ENCODE measurements at places on chromosomes 7 and 10.

DNA sequence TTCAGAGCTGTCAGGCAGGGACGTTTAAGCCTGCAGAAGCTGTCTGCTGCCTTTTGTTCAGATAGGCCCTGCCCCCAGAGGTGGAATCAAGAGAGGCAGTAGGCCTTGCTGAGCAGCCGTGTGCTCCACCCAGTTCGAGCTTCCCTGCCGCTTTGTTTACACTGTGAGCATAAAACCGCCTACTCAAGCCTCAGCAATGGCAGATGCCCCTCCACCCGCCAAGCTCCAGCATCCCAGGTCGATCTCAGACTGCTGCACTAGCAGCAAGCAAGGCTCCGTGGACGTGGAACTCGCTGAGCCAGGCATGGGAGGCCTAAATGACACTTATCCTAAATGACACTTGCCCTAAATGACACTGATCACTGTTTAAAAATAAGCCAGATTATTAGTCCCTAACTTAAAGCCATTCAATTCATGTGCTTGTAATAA is 6.8 kb upstream of the ASB15 start:
- no peak for ATAC-seq

DNA sequence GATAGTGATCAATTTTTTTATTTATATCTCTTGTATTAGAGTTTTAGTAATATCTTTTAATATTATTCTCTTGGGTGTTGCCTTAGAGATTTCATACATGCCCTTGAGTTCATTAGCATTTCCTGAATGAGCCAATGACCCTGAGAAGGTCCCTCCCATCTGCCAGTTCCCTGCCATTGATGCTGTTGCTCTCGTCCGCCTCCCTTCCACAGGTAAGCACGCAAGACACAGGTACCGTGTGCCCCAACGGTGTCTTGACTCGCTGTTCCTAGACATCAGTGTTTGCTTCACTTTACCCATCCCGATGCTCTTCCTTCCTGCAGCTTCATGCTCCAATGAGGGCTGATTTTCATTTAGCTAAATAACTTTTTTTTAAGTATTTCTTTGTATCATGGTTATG is 19.7 kb upstream of the PWWP2B start:
- no peak for ATAC-seq

DNA sequence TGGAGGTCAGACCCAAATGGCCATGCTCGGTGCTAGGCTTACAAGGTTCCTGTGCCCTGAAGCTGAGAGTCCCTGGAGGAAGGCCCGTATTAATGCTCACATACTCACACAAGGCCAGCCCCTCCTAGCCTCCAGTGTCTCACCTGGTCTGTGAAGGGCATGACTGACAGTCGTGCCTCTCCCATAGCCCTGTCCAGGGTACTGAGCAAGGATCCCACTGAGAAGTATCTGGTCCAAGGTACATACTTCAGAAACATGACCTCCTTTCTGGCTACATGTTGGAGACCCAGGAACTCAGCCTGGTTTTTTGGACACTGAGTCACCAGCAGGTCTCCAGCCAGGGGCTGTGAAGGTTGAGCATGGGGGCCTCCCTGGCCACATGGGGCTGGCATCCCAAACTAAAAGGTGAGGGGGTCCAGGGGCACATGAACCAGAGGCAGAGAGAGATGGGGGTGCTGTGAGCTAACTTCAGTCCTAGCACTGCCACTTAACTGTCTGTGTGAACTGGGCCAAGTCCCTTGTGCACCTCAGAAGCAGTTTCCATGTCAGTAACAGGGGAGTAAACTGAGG is 17.6 kb upstream of the RASGEF1A start:
- ATAC-seq: no peak

- ATAC-seq: peak; percentile 31
These were observed 569 bp downstream of the ZNF316 start for GRCh38 chr7:6637544-6638229.

GRCh38 chr10:62183857-62184795 is 84.5 kb downstream of the RTKN2 start:
- no peak for ATAC-seq

GRCh38 chr7:92781117-92781720 is 55.2 kb downstream of the CDK6 start:
- peak; percentile 75 for ATAC-seq

DNA sequence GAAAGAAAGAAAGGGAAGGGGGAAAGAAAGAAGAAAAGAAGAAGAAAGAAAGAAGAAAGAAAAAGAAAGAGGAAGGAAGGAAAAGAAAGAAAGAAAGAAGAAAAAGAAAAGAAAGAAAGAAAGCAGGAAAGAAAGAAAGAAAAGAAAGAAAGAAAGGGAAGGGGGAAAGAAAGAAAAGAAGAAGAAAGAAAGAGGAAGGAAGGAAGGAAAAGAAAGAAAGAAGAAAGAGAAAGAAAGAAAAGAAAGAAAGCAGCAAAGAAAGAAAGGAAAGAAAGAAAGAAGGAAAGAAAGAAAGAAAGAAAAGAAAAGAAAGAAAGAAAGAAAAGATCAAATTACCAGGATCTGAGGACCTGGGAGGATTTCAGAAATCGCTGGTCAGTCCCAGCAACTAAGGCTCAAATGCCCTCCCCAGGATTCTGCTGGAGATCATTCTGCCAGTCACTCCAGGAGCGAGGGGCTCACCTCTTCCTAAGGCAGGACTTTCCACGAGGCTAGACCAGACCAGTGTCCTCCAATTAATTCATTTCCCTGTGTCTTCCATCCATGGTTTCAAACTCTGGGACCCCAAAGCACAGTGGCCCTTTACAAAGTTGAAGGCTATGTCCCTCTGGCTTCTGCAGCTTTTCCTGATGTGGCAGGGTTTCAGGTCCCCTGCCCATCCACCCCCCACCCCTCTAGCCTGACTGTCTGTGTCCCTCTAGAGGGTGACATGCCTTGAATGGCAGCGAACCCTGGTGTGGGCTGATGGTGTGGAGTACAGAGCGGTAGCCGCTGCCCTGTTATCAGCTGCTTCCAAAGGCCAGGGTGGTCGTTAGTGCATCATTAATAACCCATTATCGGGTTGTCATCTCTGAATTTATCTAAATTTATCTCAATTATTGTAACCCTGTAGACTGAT is 77.9 kb downstream of the PARP12 start:
- no peak for ATAC-seq

GRCh38 chr7:150435390-150436073 is 14.9 kb upstream of the GIMAP8 start:
- peak; percentile 66 for ATAC-seq

DNA sequence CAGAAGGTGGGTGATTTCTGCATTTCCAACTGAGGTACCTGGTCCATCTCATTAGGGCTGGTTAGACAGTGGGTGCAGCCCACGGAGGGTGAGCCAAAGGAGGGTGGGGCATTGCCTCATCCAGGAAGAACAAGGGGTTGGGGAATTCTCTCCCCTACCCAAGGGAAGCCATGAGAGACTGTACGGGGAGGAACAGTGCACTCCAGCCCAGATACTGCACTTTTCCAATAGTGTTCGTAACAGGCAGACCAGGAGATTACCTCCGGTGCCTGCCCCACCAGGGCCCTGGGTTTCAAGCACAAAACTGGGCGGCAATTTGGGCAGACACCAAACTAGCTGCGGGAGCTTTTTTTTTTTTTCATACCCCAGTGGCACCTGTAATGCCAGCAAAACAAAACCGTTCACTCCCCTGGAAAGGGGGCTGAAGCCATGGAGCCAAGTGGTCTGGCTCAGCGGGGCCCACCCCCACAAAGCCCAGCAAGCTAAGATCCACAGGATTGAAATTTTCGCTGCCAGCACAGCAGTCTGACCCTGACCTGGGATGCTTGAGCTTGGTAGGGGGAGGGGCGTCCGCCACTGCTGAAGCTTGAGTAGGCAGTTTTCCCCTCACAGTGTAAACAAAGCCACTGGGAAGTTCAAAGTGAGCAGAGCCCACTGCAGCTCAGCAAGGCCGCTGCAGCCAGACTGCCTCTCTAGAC is 31.2 kb downstream of the ARMC10 start:
- no peak for ATAC-seq

GRCh38 chr7:79478386-79478785 is 24.9 kb upstream of the MAGI2 start:
- ATAC-seq: no peak

DNA sequence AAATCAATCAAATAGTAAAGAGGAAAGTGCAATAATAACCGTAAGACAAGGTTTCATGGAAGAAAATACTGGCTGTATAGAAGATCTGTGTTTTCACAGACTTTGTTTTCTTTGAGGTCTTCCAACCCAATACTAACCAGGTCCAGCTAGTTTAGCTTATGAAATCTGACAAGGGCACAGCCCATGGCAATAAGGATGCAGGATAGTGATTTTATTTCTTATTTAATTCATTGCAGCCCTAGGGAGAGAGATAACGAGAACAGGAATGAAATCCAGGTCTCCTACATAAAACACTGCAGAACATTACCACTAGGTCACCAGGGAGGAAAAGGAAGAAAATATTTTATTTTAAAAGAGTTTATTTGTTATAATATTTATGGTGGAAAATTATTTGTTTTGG is 145.1 kb downstream of the DNAJC1 start:
- no peak for ATAC-seq

DNA sequence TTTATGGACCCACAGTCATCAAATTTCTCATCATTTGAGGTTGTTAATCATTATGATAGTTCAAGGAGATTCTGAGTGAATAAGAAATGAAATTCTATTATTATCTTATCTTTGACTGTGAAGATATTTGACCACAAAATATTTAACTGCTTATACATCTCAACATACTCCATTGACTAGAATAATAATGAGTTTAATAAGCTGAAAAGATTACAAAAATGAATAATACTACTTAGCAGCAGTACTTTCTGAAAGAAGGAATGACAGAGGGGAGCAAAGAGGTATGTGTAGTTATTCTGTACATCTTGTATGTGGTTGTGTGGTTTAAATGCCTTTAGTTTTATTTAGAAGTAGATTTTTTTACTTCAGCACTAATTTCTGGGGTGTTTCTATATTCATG is 214.2 kb downstream of the PRKG1 start:
- no peak for ATAC-seq

DNA sequence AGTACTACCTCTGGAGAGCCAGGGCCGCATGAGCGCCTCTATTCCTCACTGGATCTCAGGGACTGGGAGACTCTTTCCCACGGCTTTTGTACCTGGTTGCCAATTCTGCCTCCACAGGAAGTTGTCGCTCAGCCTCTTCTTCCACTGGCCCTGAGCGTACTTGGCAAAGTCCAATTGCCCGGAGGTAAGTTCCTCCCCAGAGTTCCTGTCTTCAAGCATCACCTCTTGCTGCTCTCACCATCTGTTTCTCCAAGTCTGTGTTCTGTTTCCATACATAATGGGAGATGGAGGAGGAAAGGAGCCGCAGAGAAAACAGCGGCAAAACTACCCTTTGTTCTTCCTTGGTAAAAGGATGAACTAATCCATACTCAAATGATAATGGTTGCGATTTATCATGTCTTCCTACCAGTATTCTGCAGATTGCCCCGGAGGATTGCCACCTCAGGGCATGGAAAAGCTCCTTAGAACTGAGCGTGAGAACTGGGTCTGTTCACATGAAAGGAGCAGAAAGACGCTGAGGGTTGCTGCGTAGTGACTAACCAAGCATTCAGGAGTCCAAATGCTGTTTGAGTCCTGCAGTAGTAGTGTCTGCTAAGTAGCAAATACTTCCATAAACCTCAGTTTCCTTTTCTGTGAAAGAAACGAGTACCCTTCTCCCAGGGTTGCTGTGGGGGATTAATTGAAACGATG is 170.2 kb upstream of the GLI3 start:
- ATAC-seq: no peak

DNA sequence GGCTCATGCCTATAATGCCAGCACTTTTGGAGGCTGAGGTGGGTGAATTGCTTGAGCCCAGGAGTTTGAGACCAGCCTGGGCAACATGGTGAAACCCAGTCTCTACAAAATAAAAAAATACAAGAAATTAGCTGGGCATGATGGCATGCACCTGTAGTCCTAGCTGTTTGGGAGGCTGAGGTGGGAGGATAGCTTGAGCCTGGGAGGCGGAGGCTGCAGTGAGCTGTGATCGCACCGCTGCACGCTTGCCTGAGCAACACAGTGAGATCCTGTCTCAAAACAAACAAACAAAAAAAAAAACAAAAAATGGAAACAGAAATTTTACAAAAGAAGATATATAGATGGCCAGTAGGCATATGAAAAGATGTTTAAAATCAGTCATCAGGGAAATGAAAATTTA is 57.1 kb downstream of the PTEN start:
- no peak for ATAC-seq

DNA sequence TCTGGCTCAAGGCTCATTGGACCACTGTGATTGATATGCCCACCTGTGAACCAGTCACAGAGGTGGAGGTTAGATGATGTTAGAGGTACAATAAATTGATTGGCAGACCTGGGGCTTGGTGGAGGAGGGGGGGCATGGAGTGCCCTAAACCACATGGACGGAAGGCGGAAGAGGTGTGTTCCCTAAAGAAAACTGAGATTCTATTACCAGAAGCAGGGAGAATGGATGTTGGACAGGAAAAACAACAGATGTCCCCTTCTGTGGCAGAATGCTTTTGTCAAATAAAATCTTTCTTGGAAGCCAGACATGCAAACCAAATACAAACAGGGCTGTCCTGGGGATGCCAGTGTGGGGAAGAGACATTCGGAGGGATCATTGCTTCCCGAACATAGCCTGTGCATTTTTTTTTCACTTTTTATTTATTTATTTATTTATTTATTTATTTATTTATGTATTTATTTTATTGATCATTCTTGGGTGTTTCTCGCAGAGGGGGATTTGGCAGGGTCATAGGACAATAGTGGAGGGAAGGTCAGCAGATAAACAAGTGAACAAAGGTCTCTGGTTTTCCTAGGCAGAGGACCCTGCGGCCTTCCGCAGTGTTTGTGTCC is 433.9 kb downstream of the RPS24 start:
- no peak for ATAC-seq

DNA sequence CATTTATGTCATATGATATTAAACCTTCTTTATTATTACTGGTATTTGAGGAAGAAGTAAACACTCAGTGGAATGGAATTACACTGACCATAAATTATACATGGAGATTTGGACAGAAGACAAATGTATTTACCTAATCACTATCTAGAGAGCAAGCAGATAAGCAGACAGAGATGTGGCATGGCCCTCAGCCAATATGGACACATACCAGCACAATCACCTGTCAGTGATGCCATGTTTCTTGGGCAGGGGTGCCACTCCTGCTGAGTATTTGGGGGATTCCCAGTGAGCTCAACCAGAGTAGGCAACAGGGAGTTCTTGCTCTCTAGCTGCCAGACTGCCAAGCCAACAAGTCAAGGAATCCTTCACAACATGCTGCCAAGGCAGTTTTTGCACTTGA is 866.3 kb upstream of the LRRN3 start:
- ATAC-seq: no peak

GRCh38 chr10:88541116-88541626 is 41.9 kb downstream of the RNLS start:
- ATAC-seq: peak; percentile 90

GRCh38 chr7:50660040-50660829 is 95.0 kb upstream of the DDC start:
- ATAC-seq: peak; percentile 5

GRCh38 chr10:18880530-18880929 is 168.1 kb upstream of the MALRD1 start:
- ATAC-seq: no peak

GRCh38 chr10:118343115-118343514 is 991 bp upstream of the FAM204A start:
- peak; percentile 32 for ATAC-seq

GRCh38 chr7:28790467-28790866 is 167.7 kb downstream of the TRIL start:
- ATAC-seq: no peak

- peak; percentile 15 for ATAC-seq
These were observed 10.3 kb downstream of the SEC31B start for GRCh38 chr10:100509241-100509840.

- ATAC-seq: no peak
These were observed 56.3 kb downstream of the C10orf105 start for GRCh38 chr10:71663311-71663710.

GRCh38 chr7:83599131-83599530 is 49.8 kb downstream of the SEMA3E start:
- no peak for ATAC-seq

Data from esophagus mucosa (tissue), 1 donor.